ENCODE measurements at places on chromosomes 1 and 21.

GRCh38 chr1:89198491-89199072 is at the start of gene GBP4:
GBP4 (minus strand) TSS chr1:89198942; CDS start chr1:89198834, 108 bp downstream.
- no peak for DNase-seq

DNA sequence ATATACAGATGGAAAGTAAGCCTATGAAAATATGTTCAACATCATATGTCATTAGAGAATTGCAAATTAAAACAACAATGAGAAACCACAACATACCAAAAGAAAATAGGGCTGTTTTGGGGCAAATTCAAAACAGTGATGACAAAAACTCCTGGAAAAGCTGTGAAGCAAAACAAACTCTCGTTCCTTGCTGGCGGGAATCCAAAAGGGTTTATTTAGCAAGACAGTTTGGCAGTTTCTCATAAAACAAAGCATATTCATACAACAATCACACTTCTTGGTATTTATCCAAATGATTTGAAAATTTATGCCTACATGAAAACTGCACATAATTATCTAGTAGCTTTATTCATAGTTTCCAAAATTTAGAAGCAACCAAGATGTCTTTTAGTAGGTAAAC is 44.4 kb downstream of the COL11A1 start:
- DNase-seq = no peak

- no peak for DNase-seq
These were observed 73.9 kb downstream of the SLC66A1 start for GRCh38 chr1:19385869-19386591.

- peak; percentile 55 for DNase-seq
These were observed 15.2 kb downstream of the POGZ start for GRCh38 chr1:151443846-151444782.

DNA sequence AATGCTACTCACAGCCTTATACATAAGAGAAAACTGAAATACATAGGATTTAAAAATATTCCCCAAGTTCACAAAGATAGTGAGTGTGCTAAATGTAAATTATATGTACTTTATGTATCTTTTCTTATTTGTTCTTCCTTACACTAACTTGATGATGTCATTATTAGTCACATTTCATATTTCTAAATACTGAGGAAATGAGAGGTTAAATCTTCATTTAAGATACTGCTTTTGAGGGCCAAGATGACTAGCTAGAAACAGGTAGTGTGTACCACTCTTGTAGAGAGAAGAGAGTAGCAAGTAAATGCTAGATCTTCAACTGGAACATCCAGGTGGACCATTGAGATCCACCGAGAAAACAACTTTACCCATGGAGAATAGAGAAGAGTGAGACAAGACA is 29.8 kb downstream of the PYHIN1 start:
- DNase-seq = no peak

DNA sequence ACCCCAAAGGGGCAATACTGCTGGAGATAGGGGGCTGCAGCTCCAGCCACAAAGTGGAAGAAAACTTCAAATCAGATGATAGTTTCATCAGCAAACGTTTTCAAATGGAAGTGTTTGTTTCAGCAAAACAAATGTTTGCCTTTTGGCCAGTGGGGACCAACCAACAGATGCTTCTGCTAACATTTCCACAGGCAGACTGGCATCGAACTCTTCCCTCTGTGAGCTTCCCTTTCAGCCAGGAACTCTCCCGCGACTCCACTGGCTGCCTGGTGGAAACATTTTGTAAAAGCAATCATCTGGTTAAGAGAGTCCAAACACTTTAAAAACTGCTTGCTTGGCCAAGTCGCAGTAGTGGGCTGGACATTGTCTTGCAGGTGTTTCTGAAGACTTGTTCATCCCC is 30.7 kb downstream of the CENPF start:
- no peak for DNase-seq

DNA sequence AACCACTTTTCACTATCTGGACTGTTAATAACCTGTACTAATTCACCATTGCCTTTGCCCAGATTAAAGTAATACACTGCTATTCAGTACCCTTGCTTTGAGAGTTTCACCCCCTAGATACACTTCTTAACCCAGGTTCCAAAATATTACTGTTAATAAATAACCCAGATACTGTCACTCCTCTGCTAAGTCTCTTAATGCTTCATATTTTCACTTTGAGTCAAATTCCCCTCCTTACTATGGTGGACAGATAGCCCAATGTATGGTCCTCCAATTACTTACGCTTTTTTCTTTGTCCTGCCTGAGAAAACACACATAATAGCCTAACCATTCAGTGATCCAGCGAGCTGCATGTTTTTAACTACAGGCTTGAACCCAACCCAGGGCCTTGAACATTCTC is 152.5 kb downstream of the NEGR1 start:
- DNase-seq = no peak

GRCh38 chr21:41957991-41958766 is 4.4 kb upstream of the C2CD2 start:
- DNase-seq = no peak

- DNase-seq = no peak
These were observed 4.5 kb upstream of the SDC3 start for GRCh38 chr1:30912913-30913652.

- DNase-seq = no peak
These were observed 48.7 kb upstream of the TNR start for GRCh38 chr1:175792136-175792535.

DNA sequence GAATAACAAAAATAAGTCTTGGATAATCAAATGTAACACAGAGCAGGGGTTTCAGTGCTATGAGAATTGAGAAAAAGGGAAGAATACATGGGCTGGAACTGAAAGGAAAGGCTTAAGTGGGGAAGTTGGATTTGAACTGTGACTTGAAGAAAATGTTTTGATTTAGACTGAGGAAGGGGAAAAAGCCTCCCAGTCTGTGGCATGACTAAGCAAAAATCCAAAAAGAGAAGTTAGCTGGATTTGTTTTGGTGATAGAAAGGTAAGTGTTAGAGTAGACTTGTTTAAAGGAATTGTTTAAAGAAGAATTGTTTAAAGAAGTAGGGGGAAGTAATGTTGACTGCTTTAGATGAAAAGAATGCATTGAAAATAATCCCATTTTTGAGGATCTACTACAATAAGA is 46.0 kb downstream of the KCNK2 start:
- DNase-seq = no peak

- no peak for DNase-seq
These were observed 81.6 kb downstream of the CD58 start for GRCh38 chr1:116489231-116489697.

DNA sequence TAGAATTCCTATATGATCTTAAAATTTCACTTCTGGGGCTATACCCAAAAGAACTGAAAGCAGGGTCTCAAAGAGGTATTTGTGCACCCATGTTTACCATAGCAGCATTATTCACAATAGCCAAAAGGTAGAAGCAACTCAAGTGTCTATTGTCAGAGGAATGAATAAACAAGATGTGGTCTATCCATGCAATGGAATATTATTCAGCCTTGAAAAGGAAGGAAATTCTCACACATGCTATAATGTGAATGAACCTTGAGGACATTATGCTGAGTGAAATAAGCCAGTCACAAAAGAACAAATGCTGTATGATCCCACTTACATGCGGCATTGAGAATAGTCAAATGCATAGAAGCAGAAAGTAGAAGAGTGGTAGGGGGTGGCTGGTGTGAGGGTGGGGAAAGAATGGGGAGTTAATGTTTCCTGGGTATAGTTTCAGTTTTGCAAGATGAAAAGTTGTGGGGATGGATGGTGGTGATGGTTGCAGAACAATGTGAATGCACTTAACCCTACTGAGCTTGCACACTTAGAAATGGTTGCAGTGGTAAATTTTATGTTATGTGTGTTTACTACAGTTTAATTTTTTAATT is 122.4 kb downstream of the TOMM20 start:
- no peak for DNase-seq

DNA sequence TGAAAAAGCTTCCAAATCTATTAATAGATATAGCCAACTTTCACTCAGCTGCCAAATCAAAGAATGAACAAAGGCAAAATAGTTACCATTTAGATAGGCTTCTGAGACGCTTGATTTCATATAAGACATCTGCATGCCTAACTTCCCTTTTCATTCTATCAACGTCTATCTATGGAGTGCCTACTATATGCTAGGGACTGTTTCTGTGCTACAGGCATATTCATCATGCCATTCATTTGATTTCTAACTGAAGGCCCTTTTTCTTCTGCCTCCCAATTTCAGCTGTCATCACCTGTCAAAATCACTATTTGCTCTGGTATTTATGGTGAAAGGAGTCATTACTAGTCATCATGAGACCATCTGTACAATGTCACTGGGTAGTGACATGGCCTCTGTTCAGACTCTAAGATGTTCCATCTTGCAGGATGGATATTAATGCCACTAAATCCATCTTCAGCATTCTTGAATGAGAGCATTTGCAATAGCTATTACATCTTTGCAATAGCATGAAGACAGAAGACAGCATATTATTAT is 4.3 kb upstream of the KRTAP13-1 start:
- no peak for DNase-seq

DNA sequence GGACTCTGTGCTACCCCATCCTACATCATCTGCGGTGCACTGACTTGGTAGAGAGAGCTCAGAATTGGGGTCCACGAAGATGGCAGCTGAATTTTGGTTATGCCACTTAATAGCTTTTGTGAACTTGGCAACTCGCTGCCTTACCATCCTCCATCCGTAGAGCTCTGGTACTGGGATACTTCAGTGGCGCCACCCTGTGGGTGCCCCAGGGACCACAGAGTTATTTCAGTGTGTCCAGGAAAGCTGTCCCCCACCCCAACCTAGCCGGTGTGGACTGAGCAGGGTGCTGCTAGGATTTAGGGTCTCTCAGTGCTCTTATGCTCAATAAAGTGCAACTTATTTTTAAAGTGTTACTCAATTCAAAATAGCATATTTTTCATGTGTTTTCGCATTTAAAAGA is 9.0 kb upstream of the USF1 start:
- no peak for DNase-seq

- no peak for DNase-seq
These were observed 11.2 kb downstream of the CASQ2 start for GRCh38 chr1:115757326-115757725.

DNA sequence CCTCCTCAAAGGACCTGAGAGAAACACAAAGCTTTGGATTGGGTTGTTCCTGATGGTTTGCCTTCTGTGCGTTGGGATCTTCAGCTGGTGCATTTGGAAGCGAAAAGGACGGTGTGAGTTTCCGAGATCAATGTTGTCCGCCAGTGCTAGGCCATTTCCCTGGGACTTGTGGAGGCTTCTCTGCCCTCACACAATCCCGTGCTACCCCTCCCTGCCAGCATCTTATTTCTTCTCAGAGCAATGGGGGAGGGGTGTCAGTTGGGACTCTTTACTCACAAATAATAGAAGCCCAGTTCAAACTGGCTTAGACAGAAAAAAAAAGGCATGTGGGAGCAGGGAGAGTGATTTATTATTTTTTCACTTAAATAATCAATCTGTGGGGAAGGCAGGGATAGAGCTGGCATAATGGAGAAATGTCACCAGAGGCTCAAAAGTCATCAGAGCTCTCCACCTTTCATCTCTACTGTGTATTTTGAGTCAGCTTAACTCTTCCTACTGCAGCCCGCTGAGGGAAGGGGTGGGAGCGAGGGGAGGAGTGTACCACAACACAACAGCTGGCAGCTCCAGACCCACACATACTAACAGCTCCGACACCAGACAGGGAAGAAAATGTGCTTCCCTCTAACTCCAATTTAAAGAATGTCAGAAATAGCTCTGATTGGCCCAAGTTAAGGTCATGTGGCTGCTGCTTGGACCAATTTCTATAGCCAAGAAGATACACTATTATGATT is 22.4 kb downstream of the LY9 start:
- no peak for DNase-seq

- DNase-seq = no peak
These were observed 403.1 kb downstream of the RRAGC start for GRCh38 chr1:38456531-38456876.

- DNase-seq = no peak
These were observed 674.4 kb downstream of the KIF26B start for GRCh38 chr1:245829194-245829593.

DNA sequence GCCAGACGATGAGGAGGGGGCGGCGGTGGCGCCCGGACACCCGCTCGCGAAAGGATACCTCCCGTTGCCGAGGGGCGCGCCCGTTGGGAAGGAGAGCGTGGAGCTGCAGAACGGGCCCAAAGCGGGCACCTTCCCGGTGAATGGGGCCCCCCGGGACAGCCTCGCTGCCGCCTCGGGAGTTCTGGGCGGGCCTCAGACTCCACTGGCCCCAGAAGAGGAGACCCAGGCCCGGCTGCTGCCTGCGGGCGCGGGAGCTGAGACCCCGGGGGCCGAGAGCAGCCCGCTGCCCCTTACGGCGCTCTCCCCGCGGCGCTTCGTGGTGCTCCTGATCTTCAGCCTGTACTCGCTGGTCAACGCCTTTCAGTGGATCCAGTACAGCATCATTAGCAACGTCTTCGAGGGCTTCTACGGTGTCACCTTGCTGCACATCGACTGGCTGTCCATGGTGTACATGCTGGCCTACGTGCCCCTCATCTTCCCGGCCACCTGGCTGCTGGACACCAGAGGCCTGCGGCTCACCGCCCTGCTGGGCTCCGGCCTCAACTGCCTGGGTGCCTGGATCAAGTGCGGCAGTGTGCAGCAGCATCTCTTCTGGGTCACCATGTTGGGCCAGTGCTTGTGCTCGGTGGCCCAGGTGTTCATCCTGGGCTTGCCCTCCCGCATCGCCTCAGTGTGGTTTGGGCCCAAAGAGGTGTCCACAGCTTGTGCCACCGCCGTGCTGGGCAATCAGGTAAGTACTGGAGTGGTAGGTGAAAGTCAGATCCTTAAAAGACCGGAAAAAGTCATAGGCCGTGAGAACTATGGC is 588 bp downstream of the FLVCR1 start:
- DNase-seq = no peak

DNA sequence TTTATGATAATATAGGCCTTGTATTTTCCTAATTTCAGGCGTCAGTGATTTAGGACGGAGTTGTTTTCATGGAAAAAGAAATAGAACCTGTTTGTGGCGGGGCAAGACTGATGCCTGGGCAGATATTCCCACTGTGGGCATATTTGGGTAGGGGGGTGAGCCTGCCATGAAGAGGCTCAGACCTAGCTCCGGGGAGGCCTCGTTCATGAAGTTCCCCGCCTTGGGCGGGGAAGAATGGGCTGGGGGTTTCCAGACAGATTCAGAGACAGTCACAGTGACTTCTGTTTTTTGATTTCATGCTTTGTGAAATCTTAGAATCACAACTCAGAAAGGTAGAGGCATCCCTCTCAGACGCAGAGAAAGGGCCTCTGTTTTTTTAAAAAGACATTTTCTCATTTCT is 36.1 kb downstream of the RUNX3 start:
- DNase-seq = peak; percentile 24

- DNase-seq = no peak
These were observed 37.0 kb downstream of the TBCE start for GRCh38 chr1:235404190-235404589.

- DNase-seq = no peak
These were observed 50.1 kb downstream of the CRP start for GRCh38 chr1:159664247-159664646.

- no peak for DNase-seq
These were observed 100.2 kb upstream of the GNG4 start for GRCh38 chr1:235749755-235750300.

GRCh38 chr1:157968508-157968907 is 24.9 kb upstream of the KIRREL1 start:
- DNase-seq = no peak

Data from H1 (cell line).